ENCODE measurements at places on chromosomes 2 and 18. TPM values are rescaled to one million over a fixed set of nuclear protein-coding genes. Genes with fewer than 3 reads are reported as not detected.

DNA sequence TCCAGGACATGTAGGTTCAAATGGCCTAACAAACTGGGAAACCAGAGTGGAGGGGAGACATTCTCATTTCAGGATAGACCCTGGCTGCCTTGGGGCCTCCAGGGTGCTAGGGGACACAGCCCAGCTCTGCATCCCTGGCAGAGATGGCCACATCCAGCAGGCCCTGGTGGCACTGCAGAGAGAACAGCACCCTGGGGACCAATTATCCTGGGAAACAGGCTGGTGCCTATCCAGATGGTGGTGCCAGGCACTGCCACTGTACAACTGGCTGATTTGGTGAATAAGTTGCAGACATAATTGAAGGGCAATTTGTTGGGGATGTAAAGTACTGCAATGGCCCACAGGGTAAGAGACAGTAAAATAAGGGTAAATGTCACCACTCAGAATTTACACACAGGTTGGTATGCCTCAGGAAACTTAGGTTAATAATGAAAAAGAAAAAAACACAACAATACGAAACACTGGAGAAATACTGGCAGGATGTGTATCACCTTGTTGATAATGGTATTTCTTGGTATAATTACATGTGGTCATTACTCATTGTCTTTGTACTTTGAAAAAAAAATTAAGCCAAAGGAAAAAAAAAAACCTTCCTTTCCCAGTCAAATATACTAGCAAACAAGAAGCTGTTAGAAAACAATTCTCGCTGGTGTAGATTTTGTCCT is 12.8 kb upstream of the SFTPB start:
- DNase-seq: no peak

DNA sequence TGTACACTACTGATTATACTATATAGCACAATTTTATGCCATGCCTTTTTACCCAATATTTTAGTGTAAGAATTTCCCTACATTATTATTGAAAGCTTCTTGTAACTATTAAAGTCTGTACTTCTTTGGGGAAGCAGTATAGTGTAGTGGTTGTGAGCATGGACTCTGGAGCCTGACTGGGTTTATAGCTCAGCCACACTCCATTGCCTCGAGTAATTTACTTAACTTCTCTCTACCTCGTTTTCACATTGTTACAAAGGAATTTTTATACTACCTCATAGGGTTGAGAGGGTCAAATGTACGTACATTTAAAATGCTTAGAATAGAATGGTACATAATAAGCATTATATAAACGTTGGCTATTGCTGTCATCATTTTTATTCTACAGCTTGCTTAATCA is 139.2 kb downstream of the UBR3 start:
- DNase-seq: no peak

DNA sequence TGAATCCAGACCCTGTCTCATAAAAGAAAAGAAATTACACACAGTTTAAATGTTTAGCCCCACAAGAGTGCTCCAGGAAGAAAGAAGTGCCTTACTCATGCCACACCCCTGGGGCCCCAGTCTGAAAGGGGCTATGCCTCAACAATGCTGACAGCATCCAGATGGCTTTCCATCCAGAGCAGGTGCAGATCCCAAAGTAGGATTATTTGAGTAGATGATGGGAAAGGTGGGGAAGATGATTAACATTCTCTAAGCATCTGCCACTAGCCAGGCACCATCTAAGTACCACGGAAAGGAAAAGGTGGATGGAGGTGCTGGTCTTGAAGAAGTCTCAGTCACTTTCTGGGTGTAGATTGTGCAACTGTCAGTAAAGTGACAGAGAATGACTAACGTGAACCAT is 16.3 kb downstream of the DPYSL5 start:
- DNase-seq: no peak

DNA sequence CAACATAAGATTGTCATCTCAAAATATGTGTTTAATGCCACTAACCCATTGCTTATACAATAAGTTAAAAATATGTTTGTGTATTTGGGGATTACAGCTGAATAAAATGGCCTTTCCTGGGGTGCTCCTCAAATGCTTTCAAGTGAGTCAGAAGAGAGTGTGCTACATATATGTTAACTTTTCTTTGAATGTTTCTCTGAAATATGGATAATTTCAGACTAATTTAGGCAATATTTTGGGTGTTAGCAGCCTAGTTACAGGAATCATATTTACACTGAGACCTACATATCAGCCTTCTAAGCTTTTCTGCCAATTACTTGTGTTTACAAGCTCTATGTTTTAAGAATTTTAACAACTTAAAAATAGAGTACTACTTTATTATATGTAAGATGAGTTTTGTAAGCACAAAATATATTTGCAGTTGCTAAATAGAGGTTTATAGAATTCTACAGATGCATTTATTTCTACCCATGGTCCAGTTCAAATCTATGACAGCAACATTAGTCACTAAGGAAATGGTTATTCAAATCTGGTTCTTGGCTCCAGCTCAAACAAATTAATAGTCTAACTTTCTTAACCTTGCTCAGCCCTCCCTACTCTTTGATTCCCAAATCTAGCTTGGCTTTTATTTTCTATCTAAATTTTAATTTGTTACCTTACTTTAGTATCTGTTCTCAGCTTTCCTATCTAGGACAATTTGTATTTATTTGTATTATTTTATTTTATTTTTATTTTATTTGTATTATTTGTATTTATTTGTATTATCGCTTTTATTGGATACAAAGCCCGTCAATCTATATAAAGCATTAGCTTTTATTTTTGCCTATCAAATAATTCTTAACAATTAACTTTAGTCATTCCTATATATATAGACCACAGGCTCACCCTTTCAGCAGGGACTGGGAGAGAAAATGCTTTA is 48.9 kb downstream of the FSIP2 start:
- DNase-seq: no peak

DNA sequence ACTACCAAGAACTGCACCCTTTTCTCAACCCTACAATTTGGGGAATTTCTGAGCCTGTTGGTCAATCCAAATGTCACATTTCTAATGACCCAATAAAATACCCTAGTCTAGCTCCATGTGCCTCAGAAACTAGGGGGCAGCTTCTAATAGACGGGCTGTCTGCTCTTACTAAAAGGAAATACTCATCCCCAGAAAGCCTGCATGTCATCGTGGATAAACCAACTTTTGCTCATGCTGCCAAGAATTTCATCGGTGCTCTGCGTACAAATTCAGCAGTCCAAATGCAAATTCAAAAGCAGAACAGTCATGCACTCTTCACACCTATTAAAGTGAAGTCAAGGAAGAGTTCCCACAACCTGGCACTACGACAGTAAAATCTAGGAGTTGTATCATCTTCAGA is 377.3 kb downstream of the LNPK start:
- no peak for DNase-seq

GRCh38 chr18:13587001-13587400 is 139.4 kb downstream of the FAM210A start:
- DNase-seq: no peak

DNA sequence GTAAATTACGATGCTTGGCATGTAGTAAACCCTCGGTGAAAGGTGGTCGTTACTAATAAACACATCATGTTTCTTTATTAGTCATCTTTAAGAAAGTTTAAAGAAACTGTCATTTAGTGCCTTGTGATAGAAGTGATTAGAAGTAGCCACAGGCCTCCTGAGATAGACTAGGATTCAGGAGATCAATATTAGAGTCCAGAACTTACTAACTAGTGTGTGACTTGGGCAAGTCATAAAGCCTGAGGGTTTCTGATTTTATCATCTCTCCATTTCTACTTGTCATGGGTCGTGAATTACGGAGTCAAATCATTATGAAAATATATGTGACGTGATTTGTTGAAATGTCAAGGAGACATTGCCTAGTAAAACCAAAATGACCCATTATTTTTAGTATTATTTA is 6.7 kb downstream of the RPE start:
- no peak for DNase-seq

- no peak for DNase-seq
Measured at GRCh38 chr2:132738223-132738622, 68.2 kb upstream of the LYPD1 start.

GRCh38 chr2:64661741-64662169 is 8.0 kb upstream of the SERTAD2 start:
- DNase-seq: no peak

GRCh38 chr2:123578016-123578415 is 447.1 kb upstream of the CNTNAP5 start:
- no peak for DNase-seq

GRCh38 chr2:72940786-72941185 is 23.5 kb downstream of the EMX1 start:
- no peak for DNase-seq

DNA sequence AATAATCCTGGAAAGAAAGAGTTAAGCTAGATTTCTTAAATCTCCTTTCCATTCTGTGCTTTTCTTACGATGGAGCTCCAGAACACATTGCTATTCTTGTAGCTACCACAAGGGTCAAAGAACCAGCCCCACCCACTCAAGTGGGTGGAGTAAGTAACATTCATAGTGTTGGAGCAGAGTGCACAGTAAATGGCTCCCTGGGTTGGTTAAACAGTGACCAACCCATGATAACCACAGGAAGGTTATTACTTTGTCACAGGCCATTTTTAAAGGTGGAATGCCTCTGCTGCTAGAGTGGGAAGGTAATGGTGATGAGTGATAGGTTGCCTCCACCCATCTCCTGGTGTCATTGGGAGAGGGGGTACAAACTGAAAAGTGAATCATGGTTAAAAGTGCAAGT is 13.9 kb downstream of the ARPC2 start:
- peak; percentile 54 for DNase-seq

- DNase-seq: no peak
Measured at GRCh38 chr18:32804134-32804888, 31.5 kb upstream of the KLHL14 start.

DNA sequence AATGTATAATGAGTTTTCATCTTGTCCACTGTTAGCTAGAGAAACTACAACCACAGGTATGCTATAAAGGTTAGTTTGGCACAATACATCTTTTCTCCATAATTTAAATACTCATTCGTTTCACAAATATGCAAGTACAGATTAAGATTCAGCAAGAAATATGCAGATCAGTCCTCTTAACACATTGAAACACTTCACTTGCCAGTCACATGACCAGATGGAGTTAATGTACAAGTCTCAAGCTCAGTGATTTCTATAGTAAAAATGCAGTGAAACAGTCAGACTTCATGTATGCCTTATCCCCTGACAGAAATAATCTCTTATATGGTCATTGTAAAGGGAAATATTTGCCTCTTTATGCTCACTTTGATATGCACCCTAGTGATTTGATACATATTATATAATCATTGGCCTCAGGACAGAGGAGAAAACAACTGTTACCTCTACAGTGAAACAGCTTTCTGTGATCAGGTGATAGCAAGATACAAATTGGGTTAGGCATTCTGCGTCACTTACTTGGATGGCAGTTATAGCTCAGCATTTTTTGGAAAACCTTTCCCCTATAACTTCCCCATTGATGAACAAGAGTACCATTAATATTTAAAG is 104.6 kb downstream of the TCF4 start:
- DNase-seq: no peak

DNA sequence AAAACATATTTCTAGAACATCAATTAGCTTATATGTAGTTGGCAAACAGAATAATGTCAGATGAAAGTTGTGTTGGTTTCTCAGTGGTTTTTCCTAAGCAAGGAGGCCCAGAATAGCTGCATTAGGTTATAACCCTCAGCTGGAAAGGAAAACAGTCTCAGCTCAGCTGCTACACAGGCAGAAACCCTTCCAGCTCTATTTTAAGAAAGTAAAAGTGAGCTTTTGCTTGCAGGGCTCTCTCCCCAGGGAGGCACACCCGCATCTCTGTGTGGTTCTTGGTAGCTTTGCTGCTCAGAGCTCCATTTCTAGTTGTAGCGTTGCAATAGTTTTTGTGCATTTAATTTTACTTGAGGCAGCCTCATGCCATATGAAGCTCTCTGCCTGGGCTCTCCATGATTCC is 54.6 kb downstream of the PIKFYVE start:
- DNase-seq: no peak

GRCh38 chr2:9167718-9168657 is 38.6 kb upstream of the ASAP2 start:
- no peak for DNase-seq

DNA sequence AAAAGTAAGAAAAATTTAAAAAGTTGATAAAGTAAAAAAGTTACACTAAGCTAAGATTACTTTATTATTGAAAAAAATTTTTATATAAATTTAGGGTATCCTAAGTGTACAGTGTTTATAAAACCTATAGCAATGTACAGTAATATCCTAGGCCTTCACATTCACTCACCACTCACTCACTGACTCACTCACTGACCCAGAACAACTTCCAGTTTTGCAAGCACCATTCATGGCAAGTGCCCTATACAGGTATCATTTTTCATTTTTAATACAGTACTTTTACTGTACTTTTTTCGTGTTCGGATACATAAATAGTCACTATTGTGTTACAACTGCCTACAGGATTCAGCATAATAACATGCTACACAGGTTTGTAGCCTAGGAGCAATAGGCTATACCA is 8.9 kb upstream of the THUMPD2 start:
- DNase-seq: no peak

- DNase-seq: peak; percentile 59
Measured at GRCh38 chr2:3198119-3198518, 179.5 kb downstream of the EIPR1 start.

GRCh38 chr2:134440336-134440909 is 186.6 kb downstream of the MGAT5 start:
- DNase-seq: no peak

GRCh38 chr18:55473058-55473457 is 114.9 kb downstream of the TCF4 start:
- DNase-seq: no peak

- peak; percentile 23 for DNase-seq
Measured at GRCh38 chr18:23986600-23987359, 27.8 kb upstream of the TTC39C start.

GRCh38 chr2:98903767-98904485 is 32.1 kb downstream of the CRACDL start:
- no peak for DNase-seq

DNA sequence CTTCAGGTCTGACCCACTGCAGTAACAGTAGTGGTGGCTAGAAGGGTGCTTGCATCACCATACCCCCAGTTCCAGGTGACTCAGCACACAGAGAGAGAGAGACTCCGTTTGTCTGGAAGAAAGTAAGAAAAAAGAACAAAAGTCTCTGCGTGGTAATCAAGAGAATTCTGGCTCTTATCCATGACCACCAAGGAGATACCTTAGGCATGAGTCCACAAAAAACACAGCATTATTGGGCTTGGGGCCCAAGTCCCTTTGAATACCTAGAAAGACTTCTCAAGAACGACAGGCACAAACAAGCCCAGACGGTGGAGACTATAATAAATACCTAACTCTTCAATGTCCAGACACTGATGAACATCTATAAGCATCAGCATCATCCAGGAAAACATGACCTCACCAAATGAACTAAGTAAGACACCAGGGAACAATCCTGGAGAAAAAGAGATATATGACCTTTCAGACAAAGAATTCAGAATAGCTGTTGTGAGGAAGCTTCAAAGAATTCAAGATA is 21.7 kb upstream of the BAZ2B start:
- no peak for DNase-seq

The NDC80 gene
- total RNA-seq: 88.5 TPM

The CNPPD1 gene
- 38.7 TPM for total RNA-seq

The NXPH2 gene
- total RNA-seq: not detected

The CFAP65 gene
- not detected for total RNA-seq

The KCNIP3 gene
- total RNA-seq: not detected

The KCNF1 gene
- total RNA-seq: not detected

The PARD3B gene
- not detected for total RNA-seq

The AMER3 gene
- not detected for total RNA-seq

The NCK2 gene
- 84.7 TPM for total RNA-seq

The ZC3H6 gene
- total RNA-seq: 15.1 TPM

The PLEKHH2 gene
- total RNA-seq: 1.5 TPM

The GAD1 gene
- 6.5 TPM for total RNA-seq

The ALPG gene
- total RNA-seq: not detected

The MATN3 gene
- total RNA-seq: not detected

The FHOD3 gene
- total RNA-seq: not detected

The CAPG gene
- total RNA-seq: 45.6 TPM

The LRP1B gene
- not detected for total RNA-seq

The TSPYL6 gene
- not detected for total RNA-seq
